ENCODE measurements at places on chromosomes 11 and 22.
A peak's percentile ranks its signal among the peaks of the same experiment; 100 is the strongest.

- no peaks in the 10 kb centered on the region for H3K27me3 ChIP-seq
- peaks cover 21% of the 10 kb centered on the region for H3K4me1 ChIP-seq
- H3K27ac ChIP-seq: no peak overlapping the region
- peaks cover 16% of the 10 kb centered on the region for H3K36me3 ChIP-seq
- no peak for DNase-seq
Measured at GRCh38 chr11:67281552-67282150, 7.5 kb upstream of the ANKRD13D start.

GRCh38 chr22:35961480-35962295, 66.9 kb downstream of the RBFOX2 start:
- H3K27me3 ChIP-seq: peaks cover 7% of the 10 kb centered on the region
- no peaks in the 10 kb centered on the region for H3K4me1 ChIP-seq
- no peak for DNase-seq
- no peak overlapping the region for H3K27ac ChIP-seq
- H3K36me3 ChIP-seq: no peaks in the 10 kb centered on the region

DNA sequence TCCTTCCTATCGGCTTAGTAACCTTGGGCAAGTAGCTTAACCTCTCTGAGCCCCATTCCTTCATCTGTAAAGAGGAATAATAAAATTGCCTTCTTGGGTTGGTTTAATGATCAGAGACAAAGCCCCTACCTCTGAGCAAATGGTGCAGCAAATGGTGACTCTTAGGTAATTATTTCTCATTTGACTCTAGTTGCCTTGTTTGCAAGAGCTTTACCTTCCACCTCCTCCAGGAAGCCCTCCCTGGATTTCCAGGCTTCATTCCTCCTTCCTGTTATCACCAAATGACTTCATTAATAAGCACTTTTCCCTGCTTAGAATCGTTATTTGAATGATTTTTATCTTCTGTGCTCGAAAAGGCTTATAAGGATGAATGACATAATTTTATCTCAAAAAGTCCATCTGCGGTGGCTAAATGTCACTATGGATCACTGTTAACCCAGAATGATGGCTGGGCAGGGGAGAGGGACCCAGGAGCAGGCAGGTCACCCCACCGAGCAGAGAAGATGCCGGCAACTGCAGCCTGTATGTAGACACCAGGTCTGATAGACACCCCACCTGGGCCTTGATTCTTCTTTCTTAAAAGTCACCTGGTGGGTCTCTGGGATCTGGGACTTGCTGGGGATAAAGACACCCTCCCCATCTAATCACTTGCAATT, 106.6 kb downstream of the TSPAN18 start:
- no peak overlapping the region for H3K4me3 ChIP-seq
- H3K36me3 ChIP-seq: no peaks in the 10 kb centered on the region
- H3K27me3 ChIP-seq: peaks cover 8% of the 10 kb centered on the region

DNA sequence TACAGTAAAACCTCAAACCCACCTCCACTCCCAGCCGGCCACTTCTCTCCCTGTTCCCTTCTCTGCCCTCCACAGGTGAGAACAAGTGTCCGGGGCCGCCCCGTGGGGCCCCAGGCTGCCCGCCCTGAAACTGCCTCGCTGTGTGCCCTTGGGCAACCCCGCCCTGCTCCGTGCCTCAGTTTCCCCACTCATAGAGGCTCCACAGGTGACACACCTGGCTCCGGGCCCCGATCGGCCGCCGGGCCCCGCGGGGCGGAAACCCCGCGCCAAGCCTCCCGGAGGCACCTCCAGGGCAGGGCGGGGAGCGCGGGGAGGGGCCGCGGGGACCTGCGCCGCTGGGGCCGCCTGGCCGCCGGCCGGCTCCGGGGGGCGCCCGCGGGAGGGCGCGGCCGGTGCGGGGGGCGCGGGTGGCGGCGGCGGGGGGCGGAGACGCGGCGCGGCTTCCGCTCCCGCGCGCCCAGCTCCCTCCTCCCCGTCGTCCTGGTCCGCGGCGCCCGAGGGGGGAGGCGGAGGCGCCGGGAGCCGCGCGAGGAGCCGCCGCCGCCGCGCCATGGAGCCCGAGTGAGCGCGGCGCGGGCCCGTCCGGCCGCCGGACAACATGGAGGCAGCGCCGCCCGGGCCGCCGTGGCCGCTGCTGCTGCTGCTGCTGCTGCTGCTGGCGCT, at the start of gene LRP5:
Gene LRP5 (plus strand): TSS at position 475 of the 663 bp plus-strand sequence. CDS start 124 bp downstream, at position 599.
- DNase-seq: no peak
- peaks cover 2% of the 10 kb centered on the region for H3K27me3 ChIP-seq
- no peaks in the 10 kb centered on the region for H3K36me3 ChIP-seq
- H3K4me1 ChIP-seq: peaks cover 14% of the 10 kb centered on the region

- H3K27me3 ChIP-seq: no peaks in the 10 kb centered on the region
- peak overlapping the region; percentile 92 for H3K4me3 ChIP-seq
- peak overlapping the region; percentile 45 for H3K27ac ChIP-seq
- H3K4me1 ChIP-seq: peaks cover 34% of the 10 kb centered on the region
- H3K36me3 ChIP-seq: no peaks in the 10 kb centered on the region
Measured at GRCh38 chr22:19122752-19123492, 710 bp upstream of the DGCR2 start.

- no peaks in the 10 kb centered on the region for H3K27me3 ChIP-seq
- DNase-seq: no peak
- H3K4me3 ChIP-seq: no peak overlapping the region
- H3K4me1 ChIP-seq: peaks cover 40% of the 10 kb centered on the region
- H3K27ac ChIP-seq: no peak overlapping the region
Measured at GRCh38 chr22:26690654-26691376, 33.4 kb downstream of the MIAT start.

DNA sequence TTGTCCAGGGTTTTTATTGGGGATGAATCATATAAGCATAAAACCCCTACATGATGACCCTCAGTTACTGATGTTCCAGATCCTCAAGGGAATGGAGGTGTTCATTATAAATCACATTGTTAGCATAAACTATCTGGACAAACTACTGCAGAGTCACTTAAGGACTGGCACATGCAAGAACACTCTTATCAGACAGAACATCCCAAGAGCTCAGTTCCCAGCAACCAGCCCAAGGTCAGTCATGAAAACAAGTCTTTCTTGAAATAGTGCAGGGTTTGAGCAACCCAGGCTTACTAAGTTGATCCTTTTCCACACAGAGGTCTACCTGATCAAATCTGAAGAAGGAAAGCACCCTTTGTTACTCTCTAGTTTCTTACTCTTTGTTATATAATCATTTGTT, 13.5 kb upstream of the PTS start:
- no peaks in the 10 kb centered on the region for H3K4me1 ChIP-seq
- H3K27me3 ChIP-seq: peaks cover 2% of the 10 kb centered on the region
- H3K36me3 ChIP-seq: no peaks in the 10 kb centered on the region
- H3K27ac ChIP-seq: no peak overlapping the region

- peaks cover 1% of the 10 kb centered on the region for H3K27me3 ChIP-seq
- H3K36me3 ChIP-seq: no peaks in the 10 kb centered on the region
- H3K4me3 ChIP-seq: no peak overlapping the region
- no peak overlapping the region for H3K27ac ChIP-seq
- no peaks in the 10 kb centered on the region for H3K4me1 ChIP-seq
- DNase-seq: no peak
Measured at GRCh38 chr11:129249351-129249750, 57.2 kb upstream of the ARHGAP32 start.

DNA sequence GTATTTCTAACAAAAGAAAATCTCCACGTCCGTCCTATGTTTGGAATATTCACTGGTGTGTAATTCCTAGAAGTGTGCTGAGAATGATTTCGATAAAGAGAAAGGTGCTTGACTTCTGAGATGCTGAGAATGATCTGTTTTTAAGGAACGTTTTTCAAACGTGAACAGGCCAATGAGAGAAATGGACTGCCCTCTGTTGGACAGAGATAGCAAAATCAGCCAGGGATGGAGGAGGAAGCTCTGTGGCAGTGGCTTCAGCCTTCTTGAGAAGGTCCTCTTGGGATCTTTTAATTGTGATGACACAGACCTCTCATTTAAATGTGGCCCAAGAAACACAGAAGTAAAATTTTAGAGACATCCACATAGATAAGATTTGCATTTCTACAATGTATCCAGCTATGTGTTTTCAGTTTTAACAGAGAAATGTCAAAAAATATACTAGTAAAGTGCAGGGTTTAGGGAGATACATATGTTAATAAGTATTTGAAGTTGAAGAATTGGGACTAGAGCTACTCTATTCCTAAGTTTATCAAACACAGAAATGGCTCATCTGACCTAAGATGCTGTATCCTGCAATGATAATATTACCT, 84.0 kb upstream of the RCN1 start:
- peaks cover 7% of the 10 kb centered on the region for H3K4me1 ChIP-seq
- no peak for DNase-seq
- no peaks in the 10 kb centered on the region for H3K36me3 ChIP-seq
- H3K4me3 ChIP-seq: no peak overlapping the region
- no peak overlapping the region for H3K27ac ChIP-seq

GRCh38 chr22:42933485-42934091, 76.5 kb upstream of the ARFGAP3 start:
- peak overlapping the region; percentile 99 for H3K27ac ChIP-seq
- H3K36me3 ChIP-seq: peaks cover 2% of the 10 kb centered on the region
- H3K4me3 ChIP-seq: peak overlapping the region; percentile 80
- H3K4me1 ChIP-seq: peaks cover 81% of the 10 kb centered on the region
- peak; percentile 60 for DNase-seq

GRCh38 chr11:83061883-83062282, 9.8 kb downstream of the RAB30 start:
- no peaks in the 10 kb centered on the region for H3K27me3 ChIP-seq
- peaks cover 16% of the 10 kb centered on the region for H3K36me3 ChIP-seq
- H3K4me3 ChIP-seq: peak overlapping the region; percentile 86

- H3K4me3 ChIP-seq: no peak overlapping the region
- H3K27me3 ChIP-seq: peaks cover 2% of the 10 kb centered on the region
- no peak overlapping the region for H3K27ac ChIP-seq
- no peaks in the 10 kb centered on the region for H3K36me3 ChIP-seq
- no peaks in the 10 kb centered on the region for H3K4me1 ChIP-seq
Measured at GRCh38 chr11:30107899-30108298, 91.1 kb upstream of the KCNA4 start.

Measured in memory B cell (primary cell).